ENCODE measurements at places on chromosomes 6 and 20.

DNA sequence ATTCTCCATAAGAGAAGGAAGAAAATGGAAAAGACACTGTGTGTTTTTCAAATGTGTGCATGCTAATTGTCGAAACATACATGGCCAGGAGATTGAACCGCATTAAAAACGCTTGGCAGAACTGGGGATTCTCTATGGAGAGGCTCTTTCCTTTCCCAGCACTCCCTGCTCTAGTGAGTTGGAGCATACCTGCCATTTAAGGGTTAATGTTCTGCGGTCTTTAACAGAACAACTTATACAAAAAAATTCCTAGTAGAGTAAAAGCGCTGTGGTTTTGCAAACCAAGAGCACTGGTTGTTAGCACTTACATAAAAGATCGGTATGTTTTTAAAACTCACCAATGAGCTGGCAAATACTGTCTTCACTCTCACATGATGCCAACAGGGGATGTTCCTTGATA, 1.5 kb downstream of the TAGAP start:
- no peak for DNase-seq

DNA sequence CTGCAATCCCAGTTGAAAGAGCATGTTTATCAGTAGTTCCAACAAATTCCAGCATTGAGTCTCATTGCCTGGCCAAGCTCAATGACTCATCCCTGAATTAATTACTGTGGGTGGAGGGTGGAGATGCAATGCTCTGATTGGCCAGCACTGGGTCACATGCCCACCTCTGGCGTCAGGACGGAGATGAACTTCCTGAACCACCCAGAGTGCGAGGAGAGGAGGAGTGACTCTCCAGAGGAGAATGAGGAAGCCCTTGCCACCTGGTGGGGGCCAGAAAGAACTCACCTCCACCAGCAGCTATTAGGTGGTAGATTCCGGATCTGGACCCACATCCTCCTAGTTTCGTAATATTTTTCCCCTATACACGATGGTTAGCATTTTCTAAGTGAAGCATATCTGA, 283.9 kb downstream of the TBC1D7 start:
- no peak for DNase-seq

DNA sequence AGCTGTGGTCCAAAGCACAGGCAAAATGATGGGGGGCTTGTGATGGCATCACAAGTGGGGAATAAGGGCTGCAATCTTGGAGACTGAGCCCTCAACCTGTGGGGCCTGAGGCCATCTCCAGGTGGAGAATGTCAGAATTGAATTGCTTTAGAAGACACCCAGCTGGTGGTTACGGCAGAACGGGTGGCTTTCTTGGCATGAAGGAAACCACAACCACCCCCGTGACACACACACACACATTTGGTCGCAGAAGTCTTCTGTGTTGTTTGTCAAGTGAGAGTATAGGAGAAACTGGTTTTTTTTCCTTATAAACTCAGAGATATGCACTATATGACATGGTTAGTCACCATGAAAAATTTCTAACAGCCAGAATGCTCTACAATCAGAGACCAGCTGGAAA, 139.5 kb upstream of the CDH4 start:
- DNase-seq, result no peak

- DNase-seq, result no peak
Measured at GRCh38 chr6:40881501-40881900, 157.5 kb downstream of the UNC5CL start.

GRCh38 chr6:155880900-155881299, 425.3 kb upstream of the NOX3 start:
- DNase-seq, result no peak

DNA sequence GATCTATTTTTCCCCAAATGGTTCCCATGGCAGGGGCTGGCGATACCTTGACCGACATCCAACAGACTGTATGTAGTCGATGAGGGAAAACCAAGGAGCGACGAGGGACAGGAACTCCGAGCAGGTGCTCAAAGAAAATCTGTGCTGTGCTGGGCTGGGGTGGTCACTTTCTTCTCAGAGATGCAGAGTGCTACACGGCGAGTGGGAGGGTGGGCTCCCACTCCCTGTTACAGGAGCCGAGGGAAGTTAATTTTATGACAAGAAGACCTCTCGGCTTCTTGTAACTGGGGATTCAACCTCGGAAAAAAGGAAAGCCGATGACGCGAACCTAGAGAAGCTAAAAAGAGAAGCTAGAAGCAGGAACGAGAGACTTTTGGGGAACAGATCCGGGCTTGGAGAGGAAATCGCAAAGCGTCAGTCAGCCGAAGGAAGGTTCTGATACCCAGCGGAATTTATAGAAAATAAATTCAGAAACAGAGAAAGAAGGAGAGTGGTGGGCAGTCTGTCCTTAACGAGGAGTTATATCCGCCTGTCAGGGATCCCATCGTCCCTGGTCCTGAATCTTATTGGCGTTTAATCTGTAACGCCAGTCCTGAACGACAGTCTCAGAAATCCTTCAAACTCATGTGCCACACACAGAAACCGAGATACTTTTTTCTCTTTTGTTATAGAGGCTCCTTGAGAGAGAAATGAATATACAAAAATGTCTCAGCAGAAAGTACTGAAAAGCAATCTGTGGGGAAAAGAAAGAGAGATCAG, 84.6 kb upstream of the ZNF322 start:
- DNase-seq, result no peak

DNA sequence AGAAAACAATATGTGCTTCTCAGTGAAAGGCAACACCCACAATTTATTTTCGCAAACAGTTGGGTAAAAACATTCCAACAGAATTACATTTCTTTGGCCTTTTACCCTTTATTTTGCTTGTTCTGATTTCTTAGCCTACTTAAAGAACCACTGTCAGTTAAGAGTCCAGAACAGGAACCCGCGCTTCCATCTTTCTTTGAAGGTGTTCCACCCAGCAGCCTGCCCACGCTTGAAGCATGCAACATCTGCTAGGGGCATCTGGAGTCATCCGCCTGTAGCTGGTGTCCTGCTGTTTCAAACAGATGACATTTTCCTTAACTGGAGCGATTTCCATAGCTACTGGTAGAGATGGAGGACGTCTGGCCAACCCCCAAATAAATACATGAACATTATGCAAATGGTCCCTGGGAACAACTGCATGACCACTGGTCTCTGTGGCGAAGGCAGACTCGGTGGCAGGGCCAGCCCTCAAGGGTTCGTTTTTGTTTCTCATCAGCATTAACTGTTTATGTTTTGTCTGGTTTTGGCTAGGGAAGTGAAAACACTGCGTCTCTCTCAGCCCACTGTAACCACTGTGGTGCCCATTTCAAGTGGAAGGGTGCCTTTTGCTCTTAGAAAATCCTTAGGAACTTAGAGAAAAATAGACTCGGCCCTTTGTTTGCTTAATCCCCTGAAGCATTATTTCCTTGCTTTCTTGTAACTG, 51.6 kb downstream of the LAMA4 start:
- DNase-seq, result no peak

GRCh38 chr6:116424001-116424400, 37.2 kb upstream of the CALHM6 start:
- DNase-seq, result no peak

- no peak for DNase-seq
Measured at GRCh38 chr6:136149311-136149710, 100.8 kb downstream of the MTFR2 start.

GRCh38 chr6:170584954-170585498, 589 bp upstream of the PDCD2 start:
- peak; percentile 19 for DNase-seq

DNA sequence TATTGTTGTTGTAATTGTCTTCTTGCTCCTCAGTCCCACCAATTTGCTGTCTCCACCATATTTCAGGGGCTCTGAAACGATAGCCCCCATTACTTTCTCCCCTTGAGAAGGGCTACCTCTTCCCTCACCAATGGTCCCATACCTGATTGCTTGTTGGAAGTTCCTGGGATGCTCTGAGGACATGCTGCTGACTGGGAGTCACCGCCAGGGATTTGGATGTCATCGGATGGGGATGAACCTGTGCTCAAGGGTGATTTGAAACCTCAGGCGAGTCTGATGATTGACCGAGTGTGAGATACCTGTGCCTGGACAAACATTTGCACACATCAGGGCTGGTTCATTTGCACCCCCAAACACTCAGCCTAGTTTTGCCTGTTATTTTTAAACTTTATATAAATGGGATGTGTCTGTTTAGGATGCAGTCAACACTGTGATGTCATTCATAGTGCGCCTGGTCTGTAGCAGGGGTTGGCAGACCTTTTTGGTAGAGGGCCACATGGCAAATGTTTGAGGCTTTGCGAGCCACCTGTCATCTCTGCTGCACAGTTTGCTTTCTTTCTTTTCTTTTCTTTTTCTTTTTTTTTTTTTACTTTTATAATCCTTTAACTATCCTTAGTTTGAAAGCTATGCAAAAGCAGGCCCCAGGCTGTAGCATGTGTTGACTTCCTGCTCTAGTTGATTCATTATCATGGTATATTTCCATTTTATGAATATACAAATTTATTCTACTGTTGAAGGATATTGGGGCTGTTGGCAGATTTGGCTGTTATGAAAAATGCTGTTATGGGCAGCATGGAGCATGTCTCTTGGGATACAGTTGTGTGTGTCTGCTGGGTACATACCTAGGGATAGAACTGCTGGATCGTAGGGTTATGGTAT, 118.5 kb upstream of the PHACTR3 start:
- DNase-seq, result no peak

- DNase-seq, result no peak
Measured at GRCh38 chr6:141050471-141050870, 1082.3 kb upstream of the GJE1 start.

- no peak for DNase-seq
Measured at GRCh38 chr6:43464337-43464736, 9.0 kb upstream of the DLK2 start.

GRCh38 chr20:15986690-15987089, 586.6 kb downstream of the KIF16B start:
- DNase-seq, result no peak

GRCh38 chr20:24675651-24676352, 206.4 kb downstream of the SYNDIG1 start:
- DNase-seq, result no peak

DNA sequence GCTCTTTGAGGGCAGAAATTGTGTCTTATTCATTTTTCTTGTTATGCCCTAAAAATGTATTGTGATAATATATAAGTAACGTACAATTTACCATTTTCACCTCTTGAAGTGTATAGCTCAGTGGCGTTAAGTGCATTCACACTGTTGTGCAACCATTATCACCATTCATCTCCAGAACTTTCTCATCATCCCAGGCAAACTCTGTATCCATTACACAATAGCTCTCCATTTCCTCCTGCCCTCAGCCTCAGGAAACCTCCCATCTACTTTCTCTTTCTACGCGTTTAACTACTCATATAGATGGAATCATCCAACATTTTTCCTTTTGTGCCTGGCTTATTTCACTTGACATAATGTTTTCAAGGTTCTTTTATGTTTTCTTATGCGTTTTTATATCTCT, 184.6 kb downstream of the ESR1 start:
- DNase-seq, result no peak

- no peak for DNase-seq
Measured at GRCh38 chr6:100913400-100914276, 32.5 kb upstream of the ASCC3 start.

GRCh38 chr6:5152460-5152859, 67.3 kb downstream of the PPP1R3G start:
- no peak for DNase-seq

DNA sequence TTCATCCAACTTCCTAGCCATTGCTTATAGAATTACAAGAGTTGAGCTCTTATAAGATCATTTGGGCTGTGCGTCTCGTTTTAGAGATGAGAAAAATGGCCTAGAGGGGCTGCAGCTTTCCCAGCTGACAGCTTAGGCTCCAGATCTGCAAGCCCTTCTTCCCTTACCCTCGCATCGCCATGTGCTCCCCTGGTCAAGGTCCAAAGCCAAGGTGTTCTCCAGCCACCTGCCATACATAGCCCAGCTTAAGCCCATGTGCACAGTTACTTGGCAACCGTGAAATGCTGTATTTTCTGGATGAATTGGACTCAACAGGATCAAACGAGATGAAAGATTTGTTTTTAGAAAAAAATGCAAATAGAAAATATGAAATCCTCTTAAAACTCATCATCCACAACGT, 7.9 kb downstream of the MAP3K4 start:
- no peak for DNase-seq

Measured in transverse colon (tissue), 4 donors.